ENCODE measurements at places on chromosomes 1 and 21.

GRCh38 chr1:4676253-4676652 is 21.8 kb downstream of the AJAP1 start:
- DNase-seq: no peak

DNA sequence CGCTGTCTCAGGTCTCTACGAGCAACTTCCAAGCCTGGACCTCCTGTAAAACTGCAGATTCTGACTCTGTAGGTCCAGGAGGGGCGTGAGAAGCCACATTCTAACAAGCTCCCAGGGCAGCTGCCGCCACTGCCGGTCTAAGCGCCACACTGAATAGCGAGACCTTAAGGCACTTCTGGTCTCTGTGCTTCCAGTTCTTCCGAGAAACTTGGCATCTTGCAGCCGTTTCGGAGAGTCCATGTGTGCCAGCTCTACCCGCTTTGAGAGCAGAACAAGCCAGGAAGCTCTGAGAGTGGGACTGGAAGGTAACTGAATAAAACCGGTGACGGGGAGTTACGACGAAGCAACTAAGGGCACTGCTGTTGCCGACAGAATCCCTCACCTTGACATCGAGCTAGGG is 12.5 kb downstream of the AGT start:
- no peak for DNase-seq

DNA sequence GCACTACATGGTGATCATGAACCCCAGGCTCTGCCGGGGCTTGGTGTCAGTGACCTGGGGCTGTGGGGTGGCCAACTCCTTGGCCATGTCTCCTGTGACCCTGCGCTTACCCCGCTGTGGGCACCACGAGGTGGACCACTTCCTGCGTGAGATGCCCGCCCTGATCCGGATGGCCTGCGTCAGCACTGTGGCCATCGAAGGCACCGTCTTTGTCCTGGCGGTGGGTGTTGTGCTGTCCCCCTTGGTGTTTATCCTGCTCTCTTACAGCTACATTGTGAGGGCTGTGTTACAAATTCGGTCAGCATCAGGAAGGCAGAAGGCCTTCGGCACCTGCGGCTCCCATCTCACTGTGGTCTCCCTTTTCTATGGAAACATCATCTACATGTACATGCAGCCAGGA is 589 bp downstream of the OR2W3 start:
- no peak for DNase-seq

GRCh38 chr1:153968000-153968363 is 280 bp downstream of the CREB3L4 start:
- DNase-seq: no peak

GRCh38 chr21:39641827-39642450 is 29.2 kb downstream of the B3GALT5 start:
- no peak for DNase-seq

DNA sequence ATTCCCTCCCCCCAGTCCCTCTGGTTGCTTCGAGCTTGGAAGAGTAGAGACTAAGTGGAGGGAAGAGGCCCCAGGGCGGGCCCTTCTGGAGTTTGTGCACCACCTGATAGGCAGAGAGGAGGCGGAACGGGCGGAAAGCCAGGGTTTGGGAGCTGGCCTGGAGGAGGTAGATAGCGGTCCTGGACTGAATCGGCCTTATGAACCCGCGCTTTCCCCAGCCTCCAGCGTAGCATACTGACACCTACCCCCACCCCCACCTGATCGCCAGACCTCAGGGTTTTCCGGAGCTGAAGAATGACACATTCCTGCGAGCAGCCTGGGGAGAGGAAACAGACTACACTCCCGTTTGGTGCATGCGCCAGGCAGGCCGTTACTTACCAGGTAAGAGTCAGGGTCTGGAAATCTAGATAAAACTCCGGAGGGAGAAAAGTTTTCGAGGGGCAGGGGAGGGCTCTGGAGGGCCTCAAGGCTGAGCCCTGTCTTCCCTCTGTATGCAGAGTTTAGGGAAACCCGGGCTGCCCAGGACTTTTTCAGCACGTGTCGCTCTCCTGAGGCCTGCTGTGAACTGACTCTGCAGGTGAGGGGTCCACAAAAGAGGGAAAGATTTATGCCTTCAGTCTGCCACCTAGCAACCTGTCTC is 705 bp downstream of the UROD start:
- peak; percentile 75 for DNase-seq

DNA sequence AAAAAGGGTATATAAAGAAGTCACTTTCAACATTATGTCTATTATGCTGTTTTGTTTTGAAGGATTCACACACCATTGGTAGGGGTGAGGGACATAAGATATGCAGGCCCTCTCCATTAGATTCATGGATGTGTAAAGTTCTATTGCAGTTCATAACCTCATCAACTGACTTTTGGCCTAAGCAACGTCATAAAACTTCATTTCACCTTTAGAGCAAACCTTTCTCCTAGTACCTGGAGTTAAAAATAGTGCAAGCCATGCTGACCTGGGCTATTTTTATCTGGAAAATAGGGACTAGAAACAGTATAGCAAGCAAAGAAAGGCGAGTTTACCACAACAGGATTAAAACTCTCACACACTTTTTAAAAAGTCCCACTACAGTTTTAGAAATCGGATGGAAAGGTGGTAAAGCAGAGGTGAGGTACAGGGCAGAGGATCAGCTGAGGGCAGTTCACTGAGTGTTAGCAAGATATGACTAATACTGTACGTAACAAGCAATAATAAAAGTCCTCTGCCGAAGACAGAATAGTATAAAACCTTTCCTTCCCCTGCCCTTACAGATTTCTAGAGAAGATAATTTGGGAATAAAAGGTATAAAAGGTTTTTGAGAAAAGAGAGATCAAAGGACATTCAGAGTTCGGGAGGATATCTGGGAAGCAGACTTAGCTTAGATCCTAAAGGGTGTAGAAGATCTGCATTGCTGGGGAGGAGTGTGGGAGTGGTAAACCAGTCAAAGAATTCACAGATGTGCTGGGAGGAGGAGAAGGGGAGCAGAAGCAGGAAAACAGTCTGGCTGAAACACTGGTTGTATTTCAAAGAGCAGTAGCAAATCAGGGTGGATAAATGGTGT is 14.3 kb downstream of the EGLN1 start:
- peak; percentile 48 for DNase-seq

- no peak for DNase-seq
Measured at GRCh38 chr21:43689556-43690337, 29.2 kb upstream of the PDXK start.

DNA sequence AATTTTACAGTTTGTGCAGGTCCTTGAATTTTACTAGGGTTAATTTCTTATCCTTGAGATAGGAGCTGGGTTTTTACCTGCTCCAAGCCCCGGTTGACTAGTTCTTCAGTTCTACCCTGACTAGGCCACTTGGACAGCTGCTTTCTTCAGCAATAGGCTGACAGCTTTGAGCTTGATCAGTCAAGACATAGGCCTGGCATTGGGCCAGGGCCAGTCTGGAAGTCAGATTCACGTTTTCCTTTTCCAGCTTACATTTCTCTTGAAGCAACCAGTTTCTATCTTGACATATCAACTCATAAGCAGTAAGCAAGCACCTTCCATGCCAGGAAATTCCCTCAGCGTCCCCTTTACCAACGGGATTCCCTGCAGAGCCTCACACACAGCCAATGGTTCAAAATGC is 63.7 kb upstream of the AJAP1 start:
- no peak for DNase-seq

GRCh38 chr1:189619682-189620332 is 857.9 kb downstream of the BRINP3 start:
- peak; percentile 90 for DNase-seq

GRCh38 chr1:156144742-156145141 is 8.6 kb upstream of the SEMA4A start:
- DNase-seq: no peak

GRCh38 chr1:156079762-156080161 is 2.5 kb downstream of the MEX3A start:
- DNase-seq: no peak

- no peak for DNase-seq
Measured at GRCh38 chr21:38342739-38343138, 85.9 kb downstream of the KCNJ15 start.

DNA sequence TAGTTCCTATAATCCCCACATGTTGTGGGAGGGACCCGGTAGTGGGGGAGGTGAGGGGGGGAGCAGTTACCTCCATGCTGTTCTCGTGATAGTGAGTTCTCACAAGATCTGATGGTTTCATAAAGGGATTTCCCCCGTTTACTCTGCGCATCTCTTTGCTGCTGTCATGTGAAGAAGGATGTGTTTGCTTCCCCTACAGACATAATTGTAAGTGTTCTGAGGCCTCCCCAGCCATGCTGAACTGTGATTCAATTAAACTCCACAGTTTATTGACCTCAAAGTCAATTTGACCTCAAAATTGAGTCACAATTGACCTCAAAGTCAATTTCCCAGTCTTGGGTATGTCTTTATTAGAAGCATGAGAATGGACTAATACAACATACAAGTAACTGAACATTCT is 19.7 kb downstream of the DPH5 start:
- no peak for DNase-seq

DNA sequence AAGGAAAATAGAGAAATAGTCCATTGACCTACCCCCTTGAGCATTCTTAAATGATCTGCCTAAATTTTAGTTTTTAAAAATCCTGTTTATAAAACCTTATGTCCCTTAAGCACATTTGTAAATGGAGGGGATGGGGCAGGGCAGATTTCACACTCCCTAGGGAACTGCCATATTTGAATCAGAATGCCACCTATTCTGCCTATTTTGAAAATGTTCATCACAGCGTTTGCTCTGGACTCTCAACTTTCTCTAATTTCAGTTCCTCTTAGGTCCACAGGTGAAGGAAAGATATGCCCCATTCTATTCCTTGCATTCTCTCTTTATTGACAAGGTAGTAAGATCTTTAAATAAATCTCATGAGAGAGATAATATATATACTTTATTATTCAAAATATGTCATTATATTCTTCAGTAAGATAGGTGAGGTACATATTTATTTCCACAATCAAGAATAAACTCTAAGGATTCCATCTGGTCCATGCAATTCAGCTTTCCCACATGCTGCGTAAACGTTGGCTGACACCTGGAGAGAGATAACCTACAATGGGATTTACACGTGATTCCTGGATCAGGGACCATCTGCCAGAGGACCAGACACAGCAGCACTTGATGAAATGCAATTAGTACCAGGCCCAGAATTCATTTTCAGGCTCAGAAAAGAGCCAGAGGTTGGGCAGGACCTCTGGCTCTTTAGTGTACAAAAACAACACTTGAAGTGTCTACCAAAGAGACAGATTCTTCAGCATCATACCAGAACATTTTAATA is 1.2 kb upstream of the LPGAT1 start:
- DNase-seq: no peak

DNA sequence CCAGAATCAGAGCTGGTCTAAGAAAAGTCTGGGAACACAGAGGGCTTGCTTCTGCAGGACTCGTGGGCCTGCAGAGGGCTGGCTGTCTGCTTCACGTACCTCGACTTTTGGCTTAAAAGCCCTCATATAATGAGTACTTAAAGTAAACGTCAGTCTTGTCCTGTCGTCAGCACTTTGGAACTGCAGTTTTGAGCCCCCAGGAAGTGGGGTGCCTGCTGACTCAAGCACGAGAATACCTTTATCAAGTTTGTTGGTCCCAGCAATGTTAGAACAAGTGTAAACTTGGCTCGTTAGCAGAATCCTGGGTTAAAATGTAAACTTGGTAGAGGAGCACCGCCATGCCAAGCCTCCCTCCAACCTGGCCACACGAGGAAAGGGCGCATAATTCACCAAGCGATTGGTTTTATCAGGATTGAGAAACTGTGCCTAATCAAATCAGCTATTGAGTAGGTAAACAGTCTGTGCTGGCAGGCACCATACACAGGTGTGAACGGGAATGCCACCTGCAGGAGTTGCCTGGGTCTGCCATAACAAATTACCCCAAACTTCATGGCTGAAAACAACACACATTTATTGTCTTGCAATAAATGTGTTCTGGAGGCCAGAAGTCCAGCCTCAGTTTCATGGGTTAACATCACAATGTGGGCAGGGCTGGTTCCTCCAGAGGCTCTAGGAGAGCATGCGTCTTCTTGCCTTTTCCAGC is 45.0 kb upstream of the FHAD1 start:
- DNase-seq: no peak

- DNase-seq: no peak
Measured at GRCh38 chr1:37998913-37999429, 6.3 kb downstream of the FHL3 start.

DNA sequence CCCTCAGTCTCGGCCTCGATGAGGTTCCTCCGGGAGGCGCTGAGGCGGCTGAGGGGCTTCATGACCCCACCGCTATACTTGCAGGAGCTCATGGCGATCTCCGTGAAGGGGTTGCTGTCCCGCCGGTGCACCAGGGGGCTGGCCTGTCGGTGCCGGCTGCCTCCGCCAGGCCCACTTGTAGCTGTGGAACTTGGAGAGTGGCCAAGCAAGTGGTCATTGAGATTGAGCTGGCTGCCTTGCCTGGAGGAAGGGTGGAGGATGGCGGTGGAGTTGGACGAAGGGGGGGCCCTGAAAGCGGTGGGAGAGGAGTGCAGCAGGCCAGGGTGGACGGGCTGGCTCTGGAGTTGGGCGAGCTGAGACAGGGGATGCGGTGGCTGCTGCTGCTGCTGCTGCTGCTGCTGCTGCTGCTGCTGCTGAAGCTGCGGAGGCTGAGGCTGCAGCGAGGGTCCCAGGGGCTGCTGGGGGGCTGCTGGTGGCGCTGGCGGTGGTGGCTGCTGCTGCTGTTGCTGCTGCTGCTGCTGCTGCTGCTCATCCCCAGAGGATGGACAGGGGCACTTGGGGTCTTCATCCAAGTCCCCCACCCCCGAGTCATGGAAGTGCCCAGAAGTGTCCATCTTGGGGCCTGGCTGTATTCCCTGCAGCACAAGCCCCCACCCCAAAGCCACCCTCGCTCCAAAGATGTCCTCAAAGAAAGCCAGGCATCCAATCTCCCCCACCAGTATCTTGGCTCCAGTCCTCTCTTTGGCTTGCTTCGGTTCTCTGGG is 548 bp downstream of the KCNN3 start:
- no peak for DNase-seq

GRCh38 chr1:38191461-38191860 is 144.9 kb upstream of the POU3F1 start:
- no peak for DNase-seq

DNA sequence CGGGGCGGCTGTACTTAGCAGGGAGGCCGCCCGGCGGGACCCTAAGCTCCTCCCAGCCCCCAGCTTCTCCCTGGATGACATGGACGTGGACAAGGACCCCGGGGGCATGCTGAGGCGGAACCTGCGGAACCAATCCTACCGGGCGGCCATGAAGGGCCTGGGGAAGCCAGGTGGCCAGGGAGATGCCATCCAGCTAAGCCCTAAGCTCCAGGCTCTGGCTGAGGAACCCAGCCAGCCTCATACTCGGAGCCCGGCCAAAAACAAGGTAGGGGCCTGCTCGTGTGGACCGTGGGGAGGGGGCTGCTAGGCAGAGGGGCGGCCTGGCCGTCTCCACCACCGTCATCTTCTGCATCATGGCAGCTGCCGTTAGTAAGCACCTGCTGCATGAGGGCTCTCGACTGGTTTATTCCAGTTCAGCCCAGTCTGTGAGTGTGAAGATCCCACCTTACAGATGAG is 9.0 kb downstream of the ARHGEF16 start:
- no peak for DNase-seq

DNA sequence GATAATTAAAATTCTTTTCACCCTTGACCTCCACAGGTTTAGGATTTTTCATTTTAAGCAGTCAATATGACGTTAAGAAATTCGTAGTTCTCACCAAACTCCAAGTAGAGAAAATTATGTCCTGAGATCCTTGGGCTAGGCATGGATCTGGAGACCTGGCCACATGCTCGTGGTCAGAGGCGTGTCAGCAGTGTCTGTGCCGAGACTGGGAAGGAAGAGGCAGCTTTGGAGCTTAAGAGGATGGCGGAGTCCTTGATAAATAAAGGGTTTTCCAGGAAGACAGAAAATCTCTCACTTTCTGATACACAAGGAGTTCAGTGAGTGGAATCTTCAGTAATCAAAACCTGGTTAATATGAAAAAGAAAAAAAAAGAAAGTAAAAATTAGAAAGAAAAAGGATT is 17.0 kb downstream of the RHOU start:
- no peak for DNase-seq

GRCh38 chr21:27036736-27037301 is 69.9 kb upstream of the ADAMTS5 start:
- DNase-seq: no peak

Data from RWPE1 (cell line).